Mesothelial cell of epicardium (in vitro differentiated cells): ENCODE measurements at places on chromosomes 1 and 21. TPM values are rescaled to one million over a fixed set of nuclear protein-coding genes. Genes with fewer than 3 reads are reported as not detected.

DNA sequence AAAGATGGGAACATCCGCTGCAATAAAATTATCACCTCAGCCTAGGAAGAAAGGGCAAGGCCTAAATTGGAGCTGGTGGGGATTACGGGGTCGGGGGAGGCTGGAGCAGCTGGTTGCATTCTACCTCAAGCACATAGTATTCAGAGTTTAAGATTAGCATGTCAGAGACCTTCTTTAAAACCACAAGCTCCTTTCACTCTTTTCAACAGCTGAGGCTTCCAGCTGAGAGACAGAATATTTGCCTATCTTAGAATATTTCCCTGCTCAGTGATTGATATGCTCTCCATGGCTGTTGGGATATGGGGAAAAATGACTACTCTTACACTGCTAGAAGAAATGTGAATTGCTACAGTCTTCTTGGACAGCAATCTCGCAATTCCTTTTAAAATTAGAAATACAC lies 248.6 kb downstream of the TBX15 start:
- H3K27ac ChIP-seq: no peak overlapping the region
- no peaks in the 10 kb centered on the region for H3K36me3 ChIP-seq
- H3K27me3 ChIP-seq: peaks cover 17% of the 10 kb centered on the region
- no peak for DNase-seq
- no peak overlapping the region for H3K4me3 ChIP-seq
- H3K4me1 ChIP-seq: no peaks in the 10 kb centered on the region

The EIF4G3 gene
- 102 to 106 TPM (median 104 TPM) in 3 replicates for total RNA-seq

The HSD3B1 gene
- not detected in 3 replicates for total RNA-seq

The TESK2 gene
- total RNA-seq: 4.3 to 4.9 TPM (median 4.3 TPM) in 3 replicates

- H3K27ac ChIP-seq: no peak overlapping the region
- H3K4me1 ChIP-seq: peaks cover 4% of the 10 kb centered on the region
- no peak overlapping the region for H3K4me3 ChIP-seq
- DNase-seq: no peak
- H3K27me3 ChIP-seq: peaks cover 88% of the 10 kb centered on the region
These were observed 28.0 kb upstream of the LRRN2 start for GRCh38 chr1:204713541-204713940.

GRCh38 chr1:2999571-2999970 lies 21.7 kb upstream of the ACTRT2 start:
- H3K27ac ChIP-seq: no peak overlapping the region
- H3K4me3 ChIP-seq: no peak overlapping the region
- H3K36me3 ChIP-seq: no peaks in the 10 kb centered on the region
- H3K27me3 ChIP-seq: no peaks in the 10 kb centered on the region
- no peak for DNase-seq

- no peaks in the 10 kb centered on the region for H3K4me1 ChIP-seq
- DNase-seq: no peak
- H3K27ac ChIP-seq: no peak overlapping the region
- H3K4me3 ChIP-seq: no peak overlapping the region
- H3K36me3 ChIP-seq: no peaks in the 10 kb centered on the region
- H3K27me3 ChIP-seq: no peaks in the 10 kb centered on the region
These were observed 378 bp upstream of the F13B start for GRCh38 chr1:197067457-197067818.

DNA sequence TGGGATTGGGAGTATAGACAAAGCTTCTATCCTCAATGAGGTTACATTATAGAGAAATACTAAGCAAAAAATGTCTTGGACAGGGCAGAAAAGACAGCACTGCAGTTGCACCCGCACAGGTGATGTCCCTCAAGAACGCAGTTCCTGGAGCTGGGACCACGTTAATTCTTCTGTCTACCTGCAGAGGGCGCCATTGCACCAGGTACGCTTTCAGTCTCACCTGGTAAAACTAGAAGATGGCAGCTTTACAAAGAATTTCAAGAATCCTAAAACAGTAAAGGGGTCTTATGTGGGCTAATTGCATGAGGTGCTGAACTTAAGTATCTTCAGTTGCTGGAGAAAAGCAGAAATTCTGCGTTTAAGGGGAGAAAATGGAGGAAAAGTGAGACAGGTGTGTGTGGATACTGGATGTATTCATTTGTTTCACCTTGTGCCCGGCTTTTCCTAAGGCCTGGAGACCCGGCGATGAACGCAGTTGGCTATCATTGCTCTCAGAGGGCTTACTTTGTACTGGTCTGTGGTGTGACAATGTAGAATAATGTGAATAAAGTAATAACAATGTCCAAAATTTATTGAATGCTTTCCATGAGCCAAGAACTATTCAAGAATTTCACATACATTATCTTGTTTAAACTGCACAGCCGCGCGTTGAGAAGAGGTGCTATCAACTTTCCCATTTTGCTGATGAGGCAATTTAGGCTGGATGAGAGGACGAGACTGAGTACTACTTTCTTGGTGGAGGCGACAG lies 276.3 kb upstream of the GREM2 start:
- peaks cover 6% of the 10 kb centered on the region for H3K4me1 ChIP-seq
- no peak overlapping the region for H3K27ac ChIP-seq
- H3K4me3 ChIP-seq: no peak overlapping the region

The ANGPTL7 gene
- not detected in 3 replicates for total RNA-seq

- no peak for DNase-seq
- no peaks in the 10 kb centered on the region for H3K4me1 ChIP-seq
- no peak overlapping the region for H3K27ac ChIP-seq
- no peak overlapping the region for H3K4me3 ChIP-seq
- no peaks in the 10 kb centered on the region for H3K27me3 ChIP-seq
These were observed 94.0 kb downstream of the ST6GALNAC5 start for GRCh38 chr1:76961181-76961819.

The IL12RB2 gene
- total RNA-seq: 0.34 to 0.43 TPM in 2 of 3 replicates, not detected in the other

- no peaks in the 10 kb centered on the region for H3K4me1 ChIP-seq
- H3K36me3 ChIP-seq: no peaks in the 10 kb centered on the region
- H3K4me3 ChIP-seq: no peak overlapping the region
These were observed 786.6 kb downstream of the ADGRL2 start for GRCh38 chr1:82587371-82587770.

- no peak overlapping the region for H3K4me3 ChIP-seq
- no peaks in the 10 kb centered on the region for H3K36me3 ChIP-seq
- H3K27me3 ChIP-seq: no peaks in the 10 kb centered on the region
- DNase-seq: no peak
- H3K27ac ChIP-seq: no peak overlapping the region
These were observed 311.5 kb upstream of the DEPDC1 start for GRCh38 chr1:68808351-68808750.

- DNase-seq: no peak
- no peak overlapping the region for H3K4me3 ChIP-seq
- H3K4me1 ChIP-seq: peaks cover 17% of the 10 kb centered on the region
- H3K36me3 ChIP-seq: no peaks in the 10 kb centered on the region
These were observed 20.6 kb downstream of the OLFM3 start for GRCh38 chr1:101976161-101976560.

- no peak overlapping the region for H3K4me3 ChIP-seq
- no peak for DNase-seq
- H3K27ac ChIP-seq: no peak overlapping the region
- peaks cover 37% of the 10 kb centered on the region for H3K36me3 ChIP-seq
- H3K27me3 ChIP-seq: no peaks in the 10 kb centered on the region
- H3K4me1 ChIP-seq: peaks cover 46% of the 10 kb centered on the region
These were observed 8.9 kb downstream of the WNT2B start for GRCh38 chr1:112517646-112518045.
